Stimulated activated CD8-positive, alpha-beta memory T cell treated with anti-CD3 and anti-CD28 coated beads, Interleukin-7, amount 100 ng/mL, for 1 hour (primary cell): ENCODE measurements at places on chromosomes 7 and 10.

DNA sequence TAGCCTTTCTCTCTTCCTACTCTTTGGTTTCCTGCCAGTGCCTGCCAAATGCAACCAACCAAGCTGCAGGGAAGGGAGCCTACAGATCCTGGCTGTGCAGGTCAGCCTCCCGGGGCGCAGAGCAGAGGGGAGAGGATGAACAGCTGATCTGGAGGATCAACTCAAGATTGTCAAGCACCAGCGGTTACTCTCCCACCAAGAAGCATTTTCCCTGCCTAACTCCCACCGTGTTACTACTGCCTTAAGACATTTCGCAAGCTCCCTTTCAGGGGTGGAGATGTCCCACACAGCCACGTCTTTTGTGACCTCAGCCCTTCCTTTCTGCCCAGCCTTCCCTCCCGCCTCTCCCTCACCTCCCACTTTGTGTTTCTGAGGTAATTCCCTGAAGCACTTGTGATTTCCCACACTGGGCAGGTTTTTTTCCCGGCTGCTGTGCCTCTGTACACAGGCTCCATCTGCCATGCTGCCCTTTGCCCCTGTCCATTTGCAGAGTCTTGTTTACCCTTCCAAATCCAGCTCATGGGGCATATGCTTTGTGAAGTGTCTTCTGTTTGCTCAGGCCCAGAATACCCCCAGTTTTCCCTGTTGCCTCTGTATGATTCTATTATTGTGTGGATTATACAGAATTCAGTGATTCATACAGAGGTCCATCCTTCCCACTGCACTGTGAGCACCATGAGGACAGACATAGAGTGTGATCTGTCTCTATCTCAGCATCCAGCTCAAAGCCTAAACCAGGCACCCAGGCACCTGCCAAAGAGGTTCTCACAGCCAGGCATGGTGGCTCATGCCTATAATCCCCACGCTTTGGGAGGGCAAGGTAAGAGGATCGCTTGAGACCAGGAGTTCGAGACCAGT lies 40.9 kb upstream of the PAPSS2 start:
- no peak for DNase-seq

- no peak for DNase-seq
Observed at GRCh38 chr10:63376560-63377304, 89.0 kb downstream of the JMJD1C start.

DNA sequence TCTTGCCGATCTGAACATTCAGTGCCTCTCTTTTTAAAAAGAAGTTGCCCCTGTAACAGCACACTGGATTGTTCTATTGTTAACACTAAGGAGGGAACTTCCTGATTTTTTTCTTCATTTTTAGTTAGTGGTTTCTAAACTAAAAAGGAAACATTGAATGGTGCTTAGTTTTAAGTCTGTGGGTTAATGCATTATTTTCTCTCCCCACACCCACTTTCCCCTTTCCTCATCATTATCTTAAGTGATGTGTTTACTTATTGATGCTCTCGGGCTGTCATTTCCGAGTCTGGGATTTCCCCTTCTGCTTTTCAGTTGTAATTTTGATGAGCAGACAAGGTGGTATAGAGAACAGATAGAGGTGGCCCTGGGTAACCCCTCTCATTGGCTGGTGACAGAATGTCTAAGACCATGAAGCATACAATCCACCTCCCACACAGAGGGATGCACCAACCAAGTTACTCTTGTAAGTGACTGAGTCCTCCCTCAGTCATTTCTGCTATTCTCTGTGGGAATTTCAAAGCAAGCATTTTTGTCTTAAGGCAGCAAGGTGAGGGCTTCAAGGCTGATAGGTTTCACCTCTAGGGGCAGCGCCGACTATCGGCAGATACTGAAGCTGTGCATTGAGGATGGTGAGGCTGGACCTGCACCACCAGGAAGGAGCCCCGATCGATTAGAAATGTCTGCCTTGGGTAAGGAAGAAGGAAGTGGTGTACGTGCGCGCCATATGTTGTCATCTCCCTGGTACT lies 49.5 kb downstream of the CHN2 start:
- DNase-seq = no peak

DNA sequence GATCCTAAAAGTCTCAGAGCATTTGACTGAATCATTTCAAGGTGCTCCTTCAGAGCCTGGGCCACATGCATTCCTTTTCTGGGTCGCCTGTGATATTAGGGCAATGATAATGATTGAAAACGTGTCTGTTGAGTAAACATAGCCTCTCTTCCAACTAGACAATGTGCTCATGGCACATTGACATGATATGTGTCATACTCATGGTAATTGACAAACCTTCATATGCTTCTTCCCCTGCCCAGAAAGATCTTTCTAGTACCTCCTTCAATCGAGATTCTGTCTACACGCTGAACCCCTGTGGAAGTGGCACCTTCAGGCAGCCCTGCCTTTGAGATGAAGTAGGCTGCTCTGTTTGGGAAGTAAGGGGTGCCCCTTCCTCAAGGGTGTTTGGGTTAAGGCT lies 98.9 kb upstream of the TCF7L2 start:
- no peak for DNase-seq

DNA sequence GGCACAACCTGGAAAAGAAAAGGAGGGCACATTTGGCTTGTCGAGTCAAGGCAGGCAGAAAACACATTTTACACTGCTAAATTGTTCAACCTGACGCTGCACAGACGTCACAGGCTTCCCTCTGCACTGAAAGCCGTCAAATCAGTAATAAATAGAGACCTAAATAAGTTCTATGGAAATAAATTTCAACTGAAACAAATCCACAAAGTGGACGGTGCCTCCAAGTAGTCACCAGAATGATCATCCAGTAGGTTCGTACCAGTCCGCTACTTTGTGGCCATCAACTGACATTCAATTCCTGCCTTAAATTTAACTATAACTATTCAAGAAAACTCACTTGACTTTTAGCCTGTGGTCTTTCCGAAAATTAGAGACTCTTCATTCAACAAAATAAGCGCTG lies 49.0 kb downstream of the NPVF start:
- no peak for DNase-seq

DNA sequence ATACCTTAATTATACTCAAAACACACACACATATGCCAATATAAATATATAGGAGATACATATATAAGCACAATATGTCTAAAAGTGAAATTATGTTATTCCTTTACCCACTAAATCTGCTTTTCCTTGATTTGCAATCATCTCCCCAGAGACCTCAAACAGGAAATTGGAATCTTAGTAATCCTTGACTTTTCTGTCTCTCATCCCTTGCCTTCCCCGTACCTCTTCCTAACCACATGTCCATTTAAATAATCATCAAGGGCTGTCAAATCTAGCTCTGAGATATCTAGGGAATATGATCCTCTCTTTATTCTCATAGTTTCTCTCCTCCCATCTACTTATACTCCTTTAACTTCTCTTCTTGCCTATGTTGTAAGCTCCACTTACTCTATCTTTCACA lies 336.6 kb downstream of the HGF start:
- no peak for DNase-seq

- no peak for DNase-seq
Observed at GRCh38 chr10:93138113-93138870, 64.6 kb downstream of the CYP26A1 start.

DNA sequence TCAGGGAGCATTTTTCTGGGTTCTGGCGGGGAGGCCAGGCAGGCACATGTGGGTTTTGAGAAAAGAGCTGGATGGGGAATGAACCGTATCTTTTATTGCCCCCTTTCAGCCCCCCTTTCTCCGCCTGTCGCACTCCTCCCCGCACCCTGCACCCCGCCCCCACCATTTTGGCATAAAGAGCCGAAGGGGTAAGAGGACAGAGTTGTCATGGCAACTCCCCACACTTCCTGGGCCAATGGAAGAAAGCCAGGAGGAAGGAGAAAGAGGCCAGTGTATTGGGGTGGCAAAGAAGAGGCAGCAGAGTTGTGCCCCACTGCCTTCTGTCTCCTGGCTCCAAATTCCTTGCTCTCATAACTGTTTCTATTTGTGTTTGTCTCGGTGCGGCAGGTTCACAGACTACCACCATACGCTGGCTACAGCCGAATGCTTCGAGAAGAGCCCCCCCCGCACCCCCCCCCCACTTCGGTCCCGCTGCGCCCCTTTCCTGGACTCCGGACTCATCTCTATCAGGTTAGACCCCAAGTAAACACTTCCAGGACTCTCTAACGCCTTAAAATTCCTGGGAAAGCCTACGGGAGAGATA lies 3.4 kb downstream of the KCNIP2 start:
- DNase-seq = no peak

- DNase-seq = no peak
Observed at GRCh38 chr10:84608126-84608525, 279.7 kb downstream of the CCSER2 start.

- DNase-seq = no peak
Observed at GRCh38 chr10:74821501-74821900, 4.9 kb upstream of the KAT6B start.

DNA sequence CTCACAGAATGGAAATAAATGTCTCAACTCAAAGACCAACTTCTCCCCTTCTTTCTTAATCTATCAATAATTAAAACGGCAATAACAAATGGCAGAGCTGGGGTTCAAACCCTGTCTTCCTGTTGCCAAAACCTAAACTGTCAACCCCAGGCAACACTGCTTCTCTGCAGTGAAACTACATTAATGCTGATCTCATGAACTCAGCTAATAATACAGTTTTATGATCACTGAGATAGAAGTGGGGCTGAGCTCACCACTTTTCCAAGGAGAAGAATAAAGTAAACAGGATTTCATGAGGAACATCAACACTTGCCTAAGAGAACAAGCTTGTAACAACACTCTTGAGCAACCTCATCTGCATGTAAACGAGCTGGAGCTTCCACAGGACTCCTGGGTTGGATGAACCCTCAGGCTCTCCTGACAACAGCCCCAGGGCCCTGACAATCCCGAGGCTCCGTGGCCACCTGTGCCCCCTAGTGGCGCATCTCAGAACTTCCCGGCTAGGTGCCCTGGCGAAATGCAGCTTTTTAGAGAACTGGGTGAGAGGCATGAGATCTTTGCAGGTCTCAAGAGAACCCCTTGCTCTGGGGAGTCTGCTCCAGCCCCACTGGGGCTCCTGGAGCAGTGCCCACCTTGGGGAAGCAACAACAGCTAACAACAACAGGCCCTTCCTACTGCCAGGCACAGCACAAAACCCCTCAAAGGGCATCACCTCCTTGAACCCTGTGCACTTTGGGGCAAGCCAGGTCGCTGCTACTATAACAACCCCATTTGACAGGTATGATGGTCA lies 169.3 kb downstream of the SH3PXD2A start:
- peak; percentile 62 for DNase-seq

DNA sequence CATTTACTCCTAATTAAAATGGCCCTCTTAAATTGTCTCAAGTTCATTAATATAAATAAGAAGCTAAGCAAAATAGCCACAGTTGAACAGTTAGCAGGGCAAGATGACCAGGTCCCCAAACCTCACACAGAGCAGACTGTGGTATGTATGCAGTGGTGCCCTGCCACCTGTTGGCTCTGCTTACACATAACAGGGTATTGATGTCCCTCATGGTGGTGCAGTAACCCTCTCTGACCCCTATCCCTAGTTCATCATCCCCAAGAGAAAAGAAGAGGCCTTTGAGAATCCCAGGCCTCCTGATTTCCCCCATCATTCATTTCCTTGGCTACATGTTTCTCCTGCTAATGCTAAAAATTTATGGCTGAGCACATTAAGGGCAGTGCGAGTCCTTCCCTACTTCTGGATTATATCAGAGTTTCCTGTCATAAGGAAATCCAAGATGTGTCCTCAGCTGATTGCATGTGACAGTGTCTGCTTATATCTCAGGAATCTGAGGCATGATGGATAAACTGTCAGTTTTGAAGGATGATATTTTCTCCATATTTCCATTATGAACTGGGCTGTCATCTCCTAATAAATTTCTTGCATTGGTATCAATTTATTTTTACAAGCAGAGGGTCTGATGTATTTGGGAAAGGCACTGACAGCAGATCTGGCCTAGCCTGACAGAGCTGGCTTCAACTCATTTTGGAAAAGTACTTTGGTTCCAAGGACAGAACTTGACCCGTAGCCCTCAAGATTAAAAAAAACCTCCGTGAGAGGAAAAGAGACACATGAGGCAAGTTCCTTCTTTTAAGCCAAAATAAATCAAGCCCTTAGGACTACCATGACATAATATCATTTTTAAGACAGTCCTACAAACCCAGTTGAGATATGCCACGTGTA lies 880.6 kb downstream of the LRMDA start:
- no peak for DNase-seq

DNA sequence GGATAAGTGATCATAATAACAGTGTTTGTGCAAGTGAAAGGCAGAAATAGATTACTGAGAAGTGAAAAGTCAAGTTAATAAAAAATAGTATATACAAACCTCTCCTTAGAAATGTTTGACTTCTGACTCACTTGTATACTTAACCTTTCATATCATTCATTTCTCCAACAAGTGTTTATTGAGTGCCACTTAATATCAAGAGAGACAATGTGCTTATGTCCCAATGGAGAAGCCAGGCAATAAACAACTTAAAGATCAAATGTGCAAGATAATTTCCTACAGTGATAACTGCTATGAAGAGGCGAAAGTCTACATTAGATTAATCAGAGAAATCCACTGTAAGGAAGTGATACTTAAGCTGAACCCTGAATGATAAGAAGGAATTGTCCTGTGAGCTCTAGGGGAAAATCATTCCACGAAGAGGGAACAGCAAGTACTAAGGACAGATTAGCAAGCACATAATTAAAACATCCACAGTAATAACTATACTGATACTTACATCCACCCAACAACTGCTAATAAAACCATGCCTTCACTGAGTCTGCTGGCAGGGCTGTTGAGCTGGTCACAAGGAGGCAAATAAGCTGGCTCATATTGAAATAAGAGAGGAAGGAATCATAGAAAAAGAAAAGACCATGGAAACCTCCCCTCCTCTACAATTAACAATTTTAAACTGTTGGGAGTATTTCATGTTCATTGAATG lies 203.5 kb downstream of the CTNNA3 start:
- DNase-seq = no peak
